Ascending aorta (tissue), 2 donors: ENCODE measurements at places on chromosomes 16 and 17. TPM values are rescaled to one million over a fixed set of nuclear protein-coding genes. Genes with fewer than 3 reads are reported as not detected.
A peak's percentile ranks its signal among the peaks of the same experiment; 100 is the strongest.

DNA sequence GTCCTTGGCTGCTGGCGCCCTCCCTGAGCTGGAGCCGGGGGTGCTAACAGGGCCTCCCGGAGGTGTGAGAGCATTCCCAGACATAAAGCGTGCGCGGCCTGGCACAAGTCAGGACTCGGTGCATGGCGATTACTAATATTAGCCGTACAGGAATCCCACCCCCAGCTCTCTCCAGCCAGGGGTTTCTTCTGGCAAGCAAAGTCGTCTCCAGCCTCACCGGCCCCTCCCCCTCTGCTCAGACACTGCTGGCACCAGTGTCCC is 5.0 kb downstream of the CASKIN1 start:
- no peaks in the 10 kb centered on the region for H3K36me3 ChIP-seq
- peaks cover 17% of the 10 kb centered on the region for H3K27me3 ChIP-seq
- no peak overlapping the region for H3K4me3 ChIP-seq
- no peak for DNase-seq
- no peak overlapping the region for H3K27ac ChIP-seq

The GRIN2A gene
- 7.8 TPM for total RNA-seq

DNA sequence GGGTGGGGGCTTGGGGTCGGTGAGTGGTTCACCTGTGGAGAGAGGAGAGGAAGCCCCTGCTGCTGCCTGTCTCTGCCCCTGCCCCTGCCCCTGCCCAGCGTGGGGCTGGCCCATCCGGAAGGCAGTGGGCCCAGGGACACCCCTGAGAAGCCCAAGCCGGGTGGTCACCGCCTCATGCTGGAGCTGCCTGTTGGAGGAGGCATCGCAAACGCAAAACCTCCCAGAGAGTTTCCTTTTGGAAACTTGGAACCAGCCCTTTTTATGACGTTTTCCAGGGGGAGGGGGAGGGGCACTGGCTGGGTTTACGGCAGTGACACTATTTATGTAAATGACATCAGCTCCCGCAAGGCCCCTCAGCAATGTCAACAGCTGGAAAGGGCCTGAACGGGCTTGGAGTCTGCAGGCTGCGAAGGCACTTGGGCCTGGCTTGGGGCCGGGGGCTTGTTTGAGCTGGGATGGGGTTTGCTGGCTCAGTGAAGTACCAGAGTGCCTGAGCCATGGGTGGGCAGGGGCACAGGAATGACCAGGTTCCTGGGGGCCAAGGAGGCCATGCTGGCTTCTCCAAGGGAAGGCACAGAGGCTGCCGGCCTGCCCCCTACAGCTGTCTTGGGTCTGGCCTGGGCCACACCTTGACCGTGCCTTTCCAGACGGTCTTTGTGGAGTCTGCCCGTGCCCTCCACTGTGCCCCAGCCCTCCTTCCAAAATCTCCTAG is 219.5 kb downstream of the NTN1 start:
- no peaks in the 10 kb centered on the region for H3K36me3 ChIP-seq
- H3K4me1 ChIP-seq, result peaks cover 21% of the 10 kb centered on the region
- H3K27me3 ChIP-seq, result no peaks in the 10 kb centered on the region
- H3K27ac ChIP-seq, result peak overlapping the region; percentile 99
- peak; percentile 71 for DNase-seq

The VTN gene
- 7.5 TPM for total RNA-seq

DNA sequence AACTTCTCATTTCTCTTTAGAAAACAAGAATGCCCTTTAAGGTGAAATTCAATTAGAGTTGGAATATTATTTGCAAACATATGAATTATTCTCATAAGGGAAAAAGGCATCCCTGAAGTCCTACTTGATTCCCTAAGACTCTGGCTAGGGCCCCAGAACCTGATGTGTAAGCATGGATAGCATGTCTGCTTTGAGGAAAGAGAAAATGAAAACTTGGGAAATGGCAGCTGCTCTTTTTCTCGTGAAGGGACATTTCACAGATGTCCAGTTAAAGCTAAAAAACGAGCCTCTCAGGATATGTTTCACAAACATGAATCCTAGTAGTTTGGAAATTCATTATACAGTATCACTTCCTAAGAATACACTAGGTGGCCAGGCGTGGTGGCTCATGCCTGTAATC is 112.3 kb upstream of the CLEC3A start:
- no peak overlapping the region for H3K4me3 ChIP-seq
- H3K36me3 ChIP-seq, result no peaks in the 10 kb centered on the region
- H3K27me3 ChIP-seq, result no peaks in the 10 kb centered on the region
- no peak overlapping the region for H3K27ac ChIP-seq

- H3K4me1 ChIP-seq, result peaks cover 21% of the 10 kb centered on the region
- peak overlapping the region; percentile 100 for H3K27ac ChIP-seq
- DNase-seq, result no peak
- H3K4me3 ChIP-seq, result peak overlapping the region; percentile 65
- no peaks in the 10 kb centered on the region for H3K27me3 ChIP-seq
Measured at GRCh38 chr17:81518785-81519283, 6.2 kb upstream of the ACTG1 start.

- no peaks in the 10 kb centered on the region for H3K4me1 ChIP-seq
- H3K36me3 ChIP-seq, result no peaks in the 10 kb centered on the region
- no peak overlapping the region for H3K27ac ChIP-seq
- H3K27me3 ChIP-seq, result no peaks in the 10 kb centered on the region
- DNase-seq, result no peak
Measured at GRCh38 chr17:43445009-43445589, 38.7 kb upstream of the DHX8 start.
